ENCODE measurements at places on chromosomes 12 and 14.

DNA sequence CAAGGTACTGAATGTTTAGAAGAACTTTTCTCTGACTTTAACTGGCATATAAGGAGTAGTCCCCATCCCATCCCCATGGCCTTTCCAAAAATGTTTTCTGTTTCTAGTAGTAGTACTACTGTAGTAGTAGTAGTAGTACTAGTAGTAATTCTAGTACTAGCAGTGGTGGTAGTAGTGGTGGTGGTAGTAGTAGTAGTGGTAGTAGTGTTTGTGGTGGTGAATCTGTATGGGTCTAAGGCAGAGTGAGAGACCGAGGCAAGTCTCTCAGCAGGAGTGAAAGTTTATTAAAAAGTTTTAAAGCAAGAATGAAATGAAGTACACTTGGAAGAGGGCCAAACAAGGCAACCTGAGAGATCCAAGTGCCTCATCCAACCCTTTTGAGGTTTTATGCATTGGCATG, 58.6 kb downstream of the FOXN4 start:
- DNase-seq, result no peak

DNA sequence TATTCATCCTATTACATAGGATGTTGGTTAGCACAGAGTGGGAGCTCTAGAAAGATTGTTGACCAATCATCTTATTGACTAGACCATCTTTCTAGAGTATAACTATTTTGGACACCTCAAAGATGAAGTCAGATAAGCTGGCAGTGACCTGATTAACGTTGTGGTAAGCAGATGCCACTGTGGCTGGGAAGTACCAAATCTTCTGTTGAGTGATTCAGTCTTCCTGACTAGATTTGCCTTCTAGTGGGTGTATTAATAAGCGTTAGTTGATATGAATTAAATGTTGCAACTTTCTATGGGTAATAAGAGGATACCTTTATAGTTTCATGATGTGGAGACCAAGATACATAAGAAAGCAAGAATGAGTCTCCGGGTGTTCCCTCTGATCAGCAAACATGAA, 51.2 kb upstream of the HELB start:
- DNase-seq, result no peak

- no peak for DNase-seq
Observed at GRCh38 chr14:74645244-74645643, 33.2 kb upstream of the LTBP2 start.

- DNase-seq, result no peak
Observed at GRCh38 chr12:12097891-12098690, 27.4 kb downstream of the BCL2L14 start.

DNA sequence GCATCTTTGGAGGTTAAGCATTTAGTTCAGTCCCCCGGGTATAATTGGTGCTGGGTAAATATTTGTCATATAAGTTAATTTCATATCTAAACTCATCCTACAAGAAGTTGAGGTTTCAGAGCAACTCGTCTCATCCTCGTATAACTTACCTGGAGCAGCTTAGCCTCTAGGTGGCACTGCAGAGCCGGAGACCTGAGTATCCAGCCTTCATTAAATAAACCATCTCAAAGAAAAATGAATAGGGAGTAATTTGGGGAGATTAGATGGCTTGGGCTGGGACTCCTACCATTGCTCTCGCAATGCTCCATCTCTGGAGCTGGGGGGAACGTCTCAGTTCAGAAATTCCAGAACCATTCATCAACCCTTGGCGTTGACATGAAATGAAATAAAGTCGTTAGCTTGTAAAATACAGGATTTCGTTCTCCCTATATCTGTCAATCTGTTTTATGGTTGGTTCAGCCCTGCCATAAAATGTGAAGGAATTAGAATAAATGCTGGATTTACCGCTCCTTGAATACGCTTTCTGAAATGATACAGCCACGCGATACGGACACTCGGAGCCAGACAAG, 122.9 kb upstream of the TMEM132D start:
- DNase-seq, result no peak

- DNase-seq, result no peak
Observed at GRCh38 chr14:100761481-100761880, 34.8 kb downstream of the DLK1 start.

GRCh38 chr14:22500954-22501726, 87.9 kb downstream of the DAD1 start:
- DNase-seq, result no peak

- no peak for DNase-seq
Observed at GRCh38 chr14:35420036-35420811, 15.7 kb upstream of the NFKBIA start.

DNA sequence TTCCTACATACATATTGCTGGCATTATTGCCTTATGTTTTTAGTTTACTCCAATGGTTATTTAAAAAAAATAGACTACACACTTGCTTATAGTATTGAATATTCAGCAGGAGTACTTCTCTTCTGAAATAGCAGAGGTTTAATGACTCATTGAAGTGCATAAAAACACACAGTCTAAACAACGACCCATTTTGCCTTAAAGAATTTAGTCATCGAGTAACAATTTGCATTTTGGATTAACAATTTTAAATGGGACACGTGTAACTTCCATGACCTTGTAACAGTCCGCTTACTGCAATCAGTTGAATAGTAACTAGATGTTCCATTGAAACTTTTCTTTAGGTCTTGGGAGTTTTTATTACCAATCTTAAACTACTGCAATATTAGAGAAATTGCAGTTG, 9.0 kb downstream of the TRHDE start:
- no peak for DNase-seq

- DNase-seq, result no peak
Observed at GRCh38 chr12:6430124-6430989, 14.4 kb upstream of the CD27 start.

GRCh38 chr12:45697371-45697770, 32.1 kb upstream of the ARID2 start:
- no peak for DNase-seq

- DNase-seq, result no peak
Observed at GRCh38 chr12:6822426-6823135, 960 bp downstream of the GPR162 start.

- DNase-seq, result no peak
Observed at GRCh38 chr14:51014625-51015024, 70.3 kb upstream of the PYGL start.

GRCh38 chr14:106879241-106879640, 1352.9 kb downstream of the TMEM121 start:
- peak; percentile 24 for DNase-seq

DNA sequence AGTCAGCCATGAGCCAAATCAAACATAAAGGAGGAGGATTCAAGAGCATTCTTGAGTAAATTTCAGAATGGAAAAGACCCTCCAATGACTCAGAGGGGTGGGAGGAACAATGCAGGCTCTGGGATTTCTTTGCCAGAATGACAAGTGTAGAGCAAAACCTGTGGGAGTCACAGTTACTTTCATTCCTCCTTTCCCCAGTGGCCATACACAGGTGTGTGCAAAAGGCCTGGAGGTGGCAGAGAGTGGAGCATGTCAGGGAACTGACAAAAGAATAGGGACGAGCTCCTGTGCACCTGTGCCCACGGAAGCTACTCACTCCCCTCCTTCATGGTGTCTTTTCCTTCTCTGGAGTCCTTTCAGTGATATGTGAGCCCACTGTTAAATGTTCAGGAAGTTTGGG, 9.4 kb upstream of the CIPC start:
- no peak for DNase-seq

GRCh38 chr14:94480809-94481208, 4.8 kb upstream of the SERPINA9 start:
- no peak for DNase-seq
